ENCODE measurements at places on chromosomes 7 and 10. TPM values are rescaled to one million over a fixed set of nuclear protein-coding genes. Genes with fewer than 3 reads are reported as not detected.

The CPA5 gene
- total RNA-seq = 0.25 TPM

- no peak overlapping the region for H3K27ac ChIP-seq
- DNase-seq = no peak
- no peaks in the 10 kb centered on the region for H3K36me3 ChIP-seq
- peaks cover 25% of the 10 kb centered on the region for H3K27me3 ChIP-seq
These were observed 3.1 kb upstream of the TMEM26 start for GRCh38 chr10:61456095-61456789.

DNA sequence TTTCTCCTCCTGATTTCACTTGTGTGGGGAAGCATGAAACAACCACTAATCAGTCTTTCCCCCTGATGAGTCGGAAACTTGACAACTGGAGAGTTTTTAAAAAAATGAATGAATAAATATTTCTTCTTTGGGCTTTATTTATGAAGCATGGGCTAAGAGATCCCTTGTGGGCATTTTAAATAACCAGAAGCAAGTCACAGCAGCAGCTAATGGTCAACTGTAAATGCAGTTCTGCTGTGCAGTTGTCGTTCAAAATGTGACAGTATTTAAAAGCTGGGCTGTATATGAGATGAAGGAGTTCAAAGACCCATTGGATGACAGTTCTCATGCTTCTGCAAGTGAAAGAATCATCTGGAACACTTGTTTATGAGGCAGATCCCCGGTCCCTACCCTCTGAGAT, 54.1 kb downstream of the STEAP1B start:
- DNase-seq = no peak
- H3K4me3 ChIP-seq = no peak overlapping the region
- peaks cover 12% of the 10 kb centered on the region for H3K27me3 ChIP-seq
- peaks cover 18% of the 10 kb centered on the region for H3K4me1 ChIP-seq
- no peaks in the 10 kb centered on the region for H3K36me3 ChIP-seq

GRCh38 chr7:71896535-71896934, 515.6 kb downstream of the CALN1 start:
- H3K4me1 ChIP-seq = peaks cover 3% of the 10 kb centered on the region
- no peaks in the 10 kb centered on the region for H3K27me3 ChIP-seq
- no peak overlapping the region for H3K4me3 ChIP-seq
- DNase-seq = no peak
- no peak overlapping the region for H3K27ac ChIP-seq

DNA sequence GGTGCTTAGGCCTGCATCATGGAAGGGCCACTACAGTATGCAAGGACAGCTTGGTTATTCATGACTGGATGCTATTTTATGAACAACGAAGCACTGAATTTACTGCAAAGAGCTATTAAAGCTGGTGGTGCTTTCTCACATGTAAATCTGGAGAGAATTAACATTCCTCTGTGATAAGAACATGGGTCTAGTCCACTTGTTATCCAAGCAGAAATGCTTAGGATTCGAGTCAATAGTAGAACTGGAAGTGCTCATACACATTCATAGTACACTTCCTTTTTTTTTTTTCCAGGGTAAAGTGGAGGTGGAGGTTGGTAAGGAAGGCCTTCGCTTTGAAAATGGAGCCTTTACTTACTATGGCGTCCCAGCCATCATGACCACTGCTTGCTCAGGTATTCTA, 35.0 kb downstream of the CNNM1 start:
- H3K4me3 ChIP-seq = no peak overlapping the region
- no peaks in the 10 kb centered on the region for H3K4me1 ChIP-seq
- peaks cover 9% of the 10 kb centered on the region for H3K27me3 ChIP-seq
- H3K36me3 ChIP-seq = no peaks in the 10 kb centered on the region

The KIF11 gene
- 43.8 TPM for total RNA-seq

The PAX4 gene
- total RNA-seq = not detected

The ZCWPW1 gene
- 2.5 TPM for total RNA-seq

- H3K4me1 ChIP-seq = no peaks in the 10 kb centered on the region
- H3K36me3 ChIP-seq = no peaks in the 10 kb centered on the region
- no peak overlapping the region for H3K4me3 ChIP-seq
- no peak overlapping the region for H3K27ac ChIP-seq
These were observed 73.8 kb upstream of the SORCS1 start for GRCh38 chr10:107238275-107238674.

- no peaks in the 10 kb centered on the region for H3K27me3 ChIP-seq
- no peak overlapping the region for H3K27ac ChIP-seq
- no peak for DNase-seq
- H3K4me1 ChIP-seq = no peaks in the 10 kb centered on the region
- H3K36me3 ChIP-seq = no peaks in the 10 kb centered on the region
These were observed 418.6 kb upstream of the NPVF start for GRCh38 chr7:25646726-25647413.

DNA sequence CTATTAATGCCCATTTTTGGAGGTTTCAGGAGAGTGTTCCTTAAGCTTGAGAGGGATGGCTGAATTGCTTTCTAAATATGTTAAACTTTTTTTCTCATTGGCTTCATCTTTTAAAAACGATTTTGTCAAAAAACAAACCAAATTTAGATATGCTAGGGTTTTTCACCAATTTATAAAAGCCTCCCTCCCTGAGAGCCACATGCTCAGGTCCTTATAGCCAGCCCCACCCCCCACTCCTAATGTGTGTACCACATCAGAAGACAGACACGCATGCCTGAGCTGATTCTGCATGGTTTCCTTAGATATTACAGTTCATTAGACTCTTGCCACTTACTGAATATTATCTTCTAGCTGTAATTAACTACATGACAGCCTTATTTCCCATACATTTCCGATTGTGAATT, 2.0 kb downstream of the CUL1 start:
- peak overlapping the region; percentile 84 for H3K4me3 ChIP-seq
- peaks cover 9% of the 10 kb centered on the region for H3K36me3 ChIP-seq
- peaks cover 66% of the 10 kb centered on the region for H3K4me1 ChIP-seq

The IDI2 gene
- total RNA-seq = not detected

DNA sequence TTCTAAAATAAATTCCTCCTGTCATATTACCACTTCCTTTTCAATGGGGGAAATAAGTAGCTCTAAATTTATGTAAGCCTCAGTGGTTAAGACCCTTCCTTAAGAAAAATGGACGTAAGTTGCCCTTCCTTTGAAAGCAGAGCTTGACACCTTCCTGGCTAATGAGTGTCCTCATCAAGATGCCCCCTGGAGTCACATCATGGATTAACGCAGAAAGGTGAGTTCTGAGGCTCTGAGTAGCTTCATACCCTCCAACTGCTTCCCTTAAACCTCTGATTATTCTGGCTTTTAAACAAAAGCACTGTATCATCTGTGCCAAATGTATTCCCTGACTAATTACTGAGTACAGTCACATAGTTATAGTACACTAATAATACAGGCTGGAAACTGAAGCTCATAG, 14.7 kb downstream of the KCTD7 start:
- H3K4me1 ChIP-seq = peaks cover 5% of the 10 kb centered on the region
- peaks cover 9% of the 10 kb centered on the region for H3K36me3 ChIP-seq
- H3K27me3 ChIP-seq = no peaks in the 10 kb centered on the region

DNA sequence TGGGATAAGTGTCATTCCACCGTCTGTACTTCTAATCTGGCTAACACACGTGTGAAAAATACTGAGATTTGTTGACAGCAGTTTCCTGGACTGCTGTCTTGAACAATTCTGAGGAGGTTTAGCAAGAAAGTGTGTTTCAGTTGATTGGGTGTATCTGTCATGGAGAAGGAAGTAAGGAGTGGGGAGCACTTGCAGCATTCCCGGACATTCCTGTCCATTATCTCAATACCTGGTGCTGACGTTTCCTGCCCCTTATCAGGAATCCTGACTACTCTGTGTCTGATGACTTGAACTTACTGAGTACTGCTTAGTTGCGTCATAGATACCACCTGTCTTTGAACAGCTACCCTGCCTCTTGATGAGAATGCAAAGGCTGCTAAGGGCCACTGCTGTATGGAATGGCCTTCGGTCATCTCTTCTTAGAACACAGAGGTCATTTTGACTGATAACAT, 72.0 kb upstream of the VKORC1L1 start:
- no peak overlapping the region for H3K27ac ChIP-seq
- no peaks in the 10 kb centered on the region for H3K27me3 ChIP-seq
- peaks cover 8% of the 10 kb centered on the region for H3K4me1 ChIP-seq
- DNase-seq = no peak
- no peaks in the 10 kb centered on the region for H3K36me3 ChIP-seq

- no peak overlapping the region for H3K4me3 ChIP-seq
- no peak overlapping the region for H3K27ac ChIP-seq
- H3K27me3 ChIP-seq = no peaks in the 10 kb centered on the region
These were observed 141.3 kb upstream of the VKORC1L1 start for GRCh38 chr7:65731562-65732035.

Measured in activated CD8-positive, alpha-beta T cell treated with anti-CD3 and anti-CD28 coated beads for 36 hours (primary cell).